Stimulated activated CD8-positive, alpha-beta memory T cell treated with anti-CD3 and anti-CD28 coated beads, Interleukin-15, amount 100 ng/mL, for 48 hours (primary cell): ENCODE measurements at places on chromosomes 6 and 20.

- no peak for DNase-seq
Observed at GRCh38 chr6:4169028-4169789, 33.8 kb upstream of the ECI2 start.

GRCh38 chr6:42032366-42032765 is 18.0 kb upstream of the TAF8 start:
- DNase-seq: no peak

DNA sequence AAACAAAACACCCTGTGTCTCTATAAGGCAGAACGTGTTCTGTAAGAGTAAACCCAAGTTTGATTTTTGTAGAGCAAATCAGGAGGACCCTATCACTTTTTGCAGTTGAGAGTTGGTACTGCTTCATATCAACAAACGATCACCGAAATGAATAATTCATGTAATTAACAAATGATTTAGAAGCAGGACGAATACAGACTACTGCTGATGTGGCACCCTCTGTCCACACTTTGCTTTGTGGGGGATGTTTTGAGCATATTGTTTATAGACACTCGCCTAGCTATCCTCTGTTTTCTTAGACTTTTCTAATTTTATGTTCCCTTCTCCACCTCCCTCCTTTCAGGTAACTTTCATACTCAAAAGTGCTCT is 1.5 kb downstream of the CD2AP start:
- no peak for DNase-seq

DNA sequence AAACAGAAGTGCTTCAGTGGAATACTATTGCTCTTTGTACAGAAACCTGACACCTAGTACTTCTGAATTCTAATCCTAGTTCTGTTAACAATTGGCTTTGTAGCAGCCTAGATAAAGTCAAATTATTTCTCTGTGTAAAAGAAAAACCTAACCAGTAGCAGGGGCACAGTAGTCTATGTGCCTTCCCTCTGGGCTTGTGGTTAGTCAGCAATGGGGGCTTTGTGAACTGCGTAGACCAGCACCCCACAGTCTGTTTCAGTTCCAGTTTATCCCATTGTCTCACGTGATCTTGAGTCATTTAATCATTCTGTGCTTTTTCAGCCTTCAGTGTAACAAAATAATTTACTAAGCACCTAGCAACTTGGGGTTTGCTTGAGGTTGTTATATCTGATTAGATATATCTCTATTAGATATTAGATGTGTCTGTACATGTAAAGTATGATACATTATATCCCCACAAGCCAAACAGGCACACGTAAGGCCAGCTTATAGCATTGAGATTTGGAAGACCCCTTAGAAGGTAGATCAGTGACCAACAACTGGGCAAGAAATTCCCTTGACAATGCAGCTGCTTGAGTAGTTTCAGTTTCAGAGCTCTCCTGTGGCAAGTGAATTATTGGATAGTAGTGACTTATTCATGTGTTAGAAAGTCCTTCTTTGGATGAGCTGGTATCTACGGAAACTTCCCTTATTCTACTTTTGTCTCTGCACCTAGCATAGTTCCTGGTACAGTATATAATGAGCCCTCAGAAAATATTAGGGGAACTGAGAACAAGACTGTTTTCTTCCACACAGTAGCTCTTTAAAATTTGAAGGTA is 27.9 kb upstream of the CCR6 start:
- DNase-seq: no peak

- no peak for DNase-seq
Observed at GRCh38 chr6:85810558-85810957, 167.9 kb upstream of the SYNCRIP start.

DNA sequence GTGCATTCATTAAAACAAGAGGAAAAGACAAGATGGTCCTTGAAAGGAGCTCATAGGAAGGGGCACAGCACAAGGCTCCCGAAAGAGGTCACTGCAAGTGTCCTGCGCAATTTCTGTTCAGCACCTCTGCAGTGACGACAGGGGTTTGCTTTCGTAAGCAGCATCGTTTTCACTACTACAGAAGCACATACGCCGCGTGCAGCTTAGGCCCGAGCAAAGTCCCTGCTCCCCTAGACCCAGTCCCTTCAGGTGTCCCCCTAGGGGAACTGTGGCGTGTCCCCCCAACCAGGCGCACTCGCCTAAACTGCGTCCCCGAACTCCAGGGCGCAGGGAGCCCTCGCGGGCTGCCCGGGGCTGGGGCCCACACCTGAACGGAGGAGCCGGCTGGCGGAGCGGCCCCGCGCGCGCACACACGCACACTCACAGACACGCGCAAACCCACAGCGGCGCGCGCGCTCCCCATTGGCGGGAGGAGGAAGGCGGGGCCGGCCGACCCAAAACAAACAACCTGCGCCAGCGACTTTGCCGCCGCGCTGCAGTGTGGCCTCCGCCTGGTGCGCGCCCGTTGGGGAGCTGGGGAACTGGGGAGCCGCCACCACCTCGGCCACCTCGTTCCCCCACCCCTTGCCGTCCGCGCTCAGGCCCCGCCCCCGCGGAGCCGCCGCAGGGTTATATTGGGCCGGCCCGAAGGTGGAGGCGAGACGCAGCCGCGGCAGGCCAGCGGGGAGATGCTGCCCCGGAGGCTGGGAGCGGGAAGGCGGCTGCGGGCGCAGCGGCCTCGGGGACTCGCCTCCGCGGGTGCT is at the start of gene FOXQ1:
FOXQ1 (plus strand) TSS at position 699 of the 803 bp plus-strand sequence. CDS start 607 bp downstream, outside the sequence.
- no peak for DNase-seq

DNA sequence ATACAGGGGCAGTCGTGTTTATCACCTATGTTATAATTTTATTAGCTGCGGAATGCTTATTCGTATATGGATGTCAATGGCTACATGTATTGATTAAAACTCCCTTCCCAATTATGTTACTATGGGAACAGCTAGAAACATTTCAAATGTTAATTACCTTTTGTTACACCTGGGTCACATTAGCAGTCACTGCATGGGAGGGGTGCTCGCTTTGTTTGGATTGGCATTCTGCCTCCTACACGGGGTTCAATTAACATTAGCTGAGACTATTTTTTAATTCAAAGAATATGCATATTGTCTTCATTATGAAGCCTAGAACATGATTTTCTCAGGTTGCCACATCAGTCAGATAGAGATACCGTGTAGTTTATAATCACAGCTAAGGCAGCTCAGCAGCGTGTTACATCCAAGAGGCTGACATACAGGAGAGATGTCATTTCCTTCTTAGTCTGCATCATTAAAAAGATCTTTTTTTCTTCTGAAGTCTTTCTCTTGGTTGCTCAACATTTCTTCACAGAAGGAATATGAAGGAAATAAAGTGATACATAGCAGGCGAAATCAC is 76.2 kb upstream of the RPS6KA2 start:
- DNase-seq: no peak

DNA sequence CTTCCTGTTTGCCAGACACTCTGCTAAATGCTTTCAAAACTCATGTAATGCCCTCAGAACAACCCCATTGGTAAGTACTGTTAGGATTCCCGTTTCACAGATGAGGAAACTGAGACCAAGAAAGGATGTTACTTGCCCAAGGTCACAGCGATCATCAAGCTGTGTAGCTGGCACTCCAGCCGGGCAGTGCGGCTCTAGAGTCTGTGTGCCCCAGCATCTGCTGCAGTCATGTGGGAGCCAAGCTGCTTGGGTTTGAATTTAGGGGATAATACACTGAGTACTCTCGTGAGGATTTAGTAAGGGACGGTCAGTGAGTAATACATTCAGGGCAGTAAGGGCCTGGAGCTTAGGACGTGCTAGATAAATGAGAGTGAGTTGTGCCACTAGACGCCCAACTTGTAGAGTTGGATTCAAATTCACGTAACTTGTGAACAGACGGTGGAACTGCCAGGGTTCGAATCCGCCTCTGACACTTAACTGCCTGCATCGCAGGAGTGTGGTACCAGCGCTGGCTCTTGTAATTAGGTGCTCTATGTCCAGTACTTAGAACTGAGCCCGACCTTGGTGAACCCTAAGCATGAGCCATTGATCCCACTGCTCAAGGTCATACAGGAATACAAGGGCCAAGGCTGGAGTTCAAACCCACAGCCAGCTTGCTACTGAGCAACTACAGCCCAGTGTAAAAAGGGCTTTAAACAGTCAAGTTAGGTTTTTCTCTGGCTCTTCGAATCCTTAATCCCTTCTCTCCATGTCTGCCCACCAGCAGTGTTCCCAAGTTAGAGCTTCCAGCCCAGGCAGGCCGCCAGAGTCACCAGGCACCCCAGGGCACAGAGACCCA is 70.2 kb downstream of the EYA2 start:
- no peak for DNase-seq

GRCh38 chr20:10242166-10242565 is 23.5 kb downstream of the SNAP25 start:
- no peak for DNase-seq

DNA sequence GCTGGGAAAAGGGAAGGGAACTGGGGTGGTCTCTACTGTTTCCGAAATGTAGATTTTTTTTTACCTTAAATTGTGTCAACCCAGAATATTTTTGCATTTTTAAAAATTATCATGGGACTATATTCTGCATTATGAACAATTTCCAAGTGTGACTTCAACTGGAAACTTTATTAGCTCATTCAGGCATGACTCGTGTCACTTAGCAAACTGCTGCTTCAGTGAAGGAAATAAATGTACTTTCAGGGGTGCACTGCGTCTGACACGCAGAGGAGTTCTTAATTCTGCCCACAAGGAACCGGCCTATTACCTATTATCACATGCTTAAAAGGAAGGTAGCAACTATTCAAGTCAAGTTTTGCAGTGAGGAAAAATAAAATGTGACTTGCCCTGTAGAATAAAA is 291.3 kb upstream of the PRDM1 start:
- no peak for DNase-seq

- DNase-seq: no peak
Observed at GRCh38 chr6:6972456-6972855, 135.3 kb upstream of the RREB1 start.

DNA sequence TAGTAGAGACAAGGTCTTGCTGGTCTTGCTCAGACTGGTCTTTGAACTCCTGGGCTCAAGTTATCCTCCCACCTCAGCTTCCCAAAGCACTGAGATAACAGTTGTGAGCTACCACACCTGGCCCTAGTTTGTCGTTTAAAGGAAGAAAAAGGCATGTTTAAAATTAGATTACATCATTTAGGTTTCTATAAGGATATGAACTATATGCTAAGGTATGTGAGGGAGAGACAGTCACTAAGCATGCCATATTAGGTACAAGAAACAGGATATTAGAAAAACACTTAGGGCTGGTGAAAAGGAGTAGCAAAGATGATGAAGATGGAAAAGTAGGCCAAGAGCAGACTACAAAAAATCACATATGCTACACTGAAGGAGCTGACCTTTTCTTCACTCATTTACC is 106.4 kb downstream of the ASCC3 start:
- DNase-seq: no peak
